Neuronal stem cell (in vitro differentiated cells): ENCODE measurements at places on chromosomes 7 and 10.
A peak's percentile ranks its signal among the peaks of the same experiment; 100 is the strongest.

- DNase-seq: no peak
Measured at GRCh38 chr10:28677888-28678686, 766 bp downstream of the BAMBI start.

GRCh38 chr7:114100810-114101209 lies 182.0 kb upstream of the PPP1R3A start:
- DNase-seq: no peak

- no peak for DNase-seq
Measured at GRCh38 chr7:2804227-2804763, 39.8 kb downstream of the GNA12 start.

DNA sequence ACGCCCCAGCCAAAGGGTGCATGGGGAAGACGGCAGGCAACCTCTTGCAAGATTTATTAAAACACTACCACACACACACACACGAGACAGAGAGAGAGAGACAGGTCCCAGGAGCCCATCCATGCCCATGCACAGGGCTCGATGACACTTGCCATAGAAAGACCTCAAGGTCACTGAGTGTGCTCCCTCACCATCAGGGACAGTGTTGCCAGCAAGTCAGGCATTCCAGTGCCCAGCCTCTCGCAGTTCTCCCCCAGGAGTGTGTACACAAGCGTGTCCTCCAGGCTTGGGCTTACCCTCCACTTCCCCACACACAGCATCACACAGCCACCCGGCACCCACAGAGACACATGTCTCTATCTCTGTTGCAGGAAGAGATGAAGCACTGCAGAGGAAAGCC lies 46.8 kb upstream of the SLF2 start:
- DNase-seq: no peak

GRCh38 chr7:36137754-36138153 lies 15.3 kb upstream of the EEPD1 start:
- no peak for DNase-seq

- no peak for DNase-seq
Measured at GRCh38 chr7:8092140-8092539, 123.5 kb downstream of the GLCCI1 start.

DNA sequence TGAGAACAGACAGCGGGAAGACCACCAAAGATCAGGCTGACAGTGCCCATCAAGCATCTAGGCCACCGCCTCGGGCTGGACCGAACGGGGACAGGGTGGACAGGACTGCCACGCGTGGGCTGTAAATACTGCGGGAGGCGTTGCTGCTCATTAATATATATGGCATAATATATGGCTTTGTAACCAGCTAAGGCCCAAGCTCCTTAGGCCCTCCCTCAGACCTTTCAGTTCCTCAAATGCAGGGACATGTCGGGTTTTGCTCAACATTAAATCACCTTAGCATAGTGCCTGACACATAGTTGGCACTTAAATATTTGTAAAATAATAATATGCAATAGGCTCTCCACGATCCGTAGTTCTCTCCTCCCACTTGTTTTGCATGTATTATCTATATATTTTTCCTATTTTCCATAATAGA lies 402 bp upstream of the TMEM168 start:
- no peak for DNase-seq

GRCh38 chr10:20237586-20237985 lies 421.4 kb downstream of the PLXDC2 start:
- DNase-seq: no peak

DNA sequence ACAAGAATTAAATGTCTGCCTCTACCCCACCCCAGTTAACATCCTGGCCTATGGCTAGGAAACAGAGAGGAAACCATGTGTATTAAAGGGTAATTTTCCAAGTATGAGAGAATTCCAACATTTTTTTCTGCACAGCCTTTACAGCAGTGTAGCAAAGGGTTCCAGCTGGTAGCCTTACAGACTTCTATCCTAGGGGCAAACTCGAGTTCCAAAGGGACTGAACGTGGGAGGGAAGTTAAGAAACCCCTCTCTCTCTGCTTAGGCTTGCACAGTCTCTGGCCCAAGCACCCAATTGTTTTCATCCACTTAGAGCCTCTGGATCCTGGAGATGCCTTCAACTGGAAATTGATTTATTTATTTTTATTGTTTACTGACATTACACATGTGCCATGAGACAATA lies 60.3 kb downstream of the SLC16A12 start:
- DNase-seq: no peak

- no peak for DNase-seq
Measured at GRCh38 chr10:117399341-117400196, 24.3 kb upstream of the PDZD8 start.

DNA sequence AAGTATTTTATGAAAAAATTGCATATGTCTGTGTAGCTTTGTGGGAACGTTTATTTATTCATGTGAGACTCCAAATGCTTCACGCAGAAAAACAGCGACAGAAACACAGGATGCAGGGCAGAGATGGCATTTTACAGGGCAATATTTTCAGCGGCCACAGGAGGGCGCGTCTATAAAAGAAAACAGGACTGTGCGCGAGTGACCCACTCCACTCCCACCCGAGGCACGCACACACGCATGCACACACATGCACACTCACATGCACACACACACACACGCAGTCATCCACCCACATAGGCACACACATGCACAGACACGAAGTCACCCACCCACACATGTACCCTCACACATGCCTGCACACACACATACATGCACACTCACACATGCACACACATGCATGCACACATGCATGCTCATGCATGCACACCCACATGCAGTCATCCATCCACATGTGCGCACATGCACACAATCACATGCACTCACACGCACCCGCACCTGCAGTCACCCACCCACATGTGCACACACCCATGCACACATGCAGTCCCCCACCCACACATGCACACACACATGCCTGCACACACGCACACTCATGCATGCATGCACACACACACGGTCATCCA lies 96.3 kb downstream of the DNAJB6 start:
- peak; percentile 56 for DNase-seq

DNA sequence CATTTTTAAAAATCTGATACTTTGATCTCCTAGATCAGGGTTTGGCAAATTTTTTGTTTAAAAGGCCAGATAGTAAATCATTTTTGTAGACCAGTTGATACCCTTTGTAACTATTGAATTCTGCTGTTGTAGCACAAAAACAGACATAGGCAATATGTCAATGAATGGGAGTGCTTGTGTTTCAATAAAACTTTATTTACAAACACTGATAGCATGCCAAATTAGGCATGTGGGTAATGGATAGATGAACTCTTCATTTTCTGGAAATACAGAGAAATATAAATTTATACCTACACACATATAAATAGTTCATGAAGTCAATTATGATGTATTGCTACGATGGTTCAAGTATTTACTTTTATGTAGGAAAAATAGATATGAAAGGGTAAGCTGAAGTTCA lies 60.4 kb downstream of the SEMA3A start:
- no peak for DNase-seq

- DNase-seq: no peak
Measured at GRCh38 chr7:151079199-151079910, 1.3 kb downstream of the FASTK start.

DNA sequence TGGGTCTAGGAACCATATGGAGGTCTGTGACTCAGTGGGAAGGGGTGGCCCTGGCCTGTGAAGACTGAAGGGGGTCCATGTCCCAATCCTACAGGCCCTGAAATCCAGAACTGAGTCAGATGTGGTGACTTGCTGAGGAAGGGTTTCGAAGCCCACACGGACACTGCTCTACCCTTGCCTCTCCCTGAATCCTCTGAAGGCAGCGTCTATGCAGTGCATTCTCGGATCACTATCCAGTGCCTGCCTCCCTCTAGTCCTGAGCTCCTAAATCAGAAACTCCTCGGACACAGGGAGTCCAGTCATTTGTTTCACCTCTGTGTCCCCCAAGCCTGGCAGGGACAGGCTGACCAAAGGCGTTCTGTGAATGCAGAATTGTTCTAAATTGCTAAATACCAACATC lies 25.4 kb upstream of the TMEM72 start:
- DNase-seq: no peak

- peak; percentile 49 for DNase-seq
Measured at GRCh38 chr7:116588641-116589594, 64.1 kb downstream of the CAV1 start.

DNA sequence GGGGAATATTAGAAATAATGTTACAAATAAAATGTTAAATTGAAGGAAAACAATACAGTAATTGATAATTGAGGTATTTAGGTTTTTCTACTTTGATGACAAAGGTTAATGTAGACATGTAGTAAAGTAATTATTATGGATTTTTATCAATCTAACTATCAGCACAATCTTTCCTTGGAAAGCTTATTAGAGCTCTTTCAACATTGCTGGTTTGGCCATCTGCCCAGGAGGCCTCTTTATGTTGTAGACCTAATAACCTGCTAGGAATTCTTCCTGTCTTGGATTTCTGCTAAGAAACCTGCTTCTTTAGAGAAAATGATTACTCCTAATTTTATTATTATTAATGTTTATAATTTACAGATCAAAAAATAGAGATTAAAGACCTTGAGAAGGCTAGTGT lies 78.9 kb downstream of the CHRM2 start:
- no peak for DNase-seq

DNA sequence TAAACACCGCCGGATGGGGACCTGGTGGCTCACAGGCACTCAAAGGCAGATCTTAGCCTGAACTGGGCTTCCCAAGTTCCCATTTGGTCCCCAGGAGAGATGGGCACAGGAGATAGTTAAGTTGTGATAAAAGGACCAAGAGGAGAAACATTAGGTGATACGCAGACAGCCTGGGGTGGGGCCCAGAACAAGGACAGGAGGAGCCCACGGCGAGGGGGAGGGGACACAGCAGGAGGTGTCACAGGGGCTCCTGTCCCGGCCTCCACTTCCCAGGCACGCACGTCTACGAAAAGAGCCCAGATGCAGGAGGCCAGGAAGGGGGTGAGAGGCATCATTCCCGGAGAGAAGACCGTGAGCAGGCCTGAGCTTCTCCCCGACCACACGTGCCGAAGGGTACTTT lies 16.3 kb upstream of the DNAAF5 start:
- DNase-seq: no peak

DNA sequence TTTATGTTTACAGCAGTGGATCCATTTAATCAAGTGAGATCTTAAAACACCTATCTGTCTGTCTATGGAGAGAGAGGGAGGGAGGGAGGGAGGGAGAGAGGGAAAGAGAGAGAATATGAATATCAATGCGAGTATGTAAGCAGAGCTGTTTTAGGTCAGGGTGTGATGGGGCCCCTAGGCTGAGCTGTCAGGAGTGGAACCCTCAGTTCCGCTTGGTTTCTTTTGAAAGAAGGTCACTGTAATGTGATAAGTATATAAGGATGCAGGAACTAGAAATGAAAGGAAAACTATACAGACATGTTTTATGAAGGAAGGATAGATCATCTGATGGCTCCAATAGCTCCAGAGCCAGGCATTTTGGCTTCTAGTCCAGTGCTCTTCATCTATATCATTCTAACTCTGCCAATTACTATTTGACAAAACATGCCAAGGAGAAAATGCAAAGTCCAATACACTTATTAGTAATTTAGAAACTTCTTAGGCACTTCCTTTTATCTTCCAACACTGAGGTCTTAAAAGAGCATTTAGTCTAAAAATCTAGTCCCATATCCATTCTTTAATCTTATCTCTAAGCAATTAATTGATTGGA lies 70.3 kb downstream of the NRCAM start:
- DNase-seq: no peak

- no peak for DNase-seq
Measured at GRCh38 chr7:155193716-155194115, 104.0 kb upstream of the INSIG1 start.

GRCh38 chr7:101156866-101157589 lies 2.8 kb downstream of the AP1S1 start:
- DNase-seq: no peak

DNA sequence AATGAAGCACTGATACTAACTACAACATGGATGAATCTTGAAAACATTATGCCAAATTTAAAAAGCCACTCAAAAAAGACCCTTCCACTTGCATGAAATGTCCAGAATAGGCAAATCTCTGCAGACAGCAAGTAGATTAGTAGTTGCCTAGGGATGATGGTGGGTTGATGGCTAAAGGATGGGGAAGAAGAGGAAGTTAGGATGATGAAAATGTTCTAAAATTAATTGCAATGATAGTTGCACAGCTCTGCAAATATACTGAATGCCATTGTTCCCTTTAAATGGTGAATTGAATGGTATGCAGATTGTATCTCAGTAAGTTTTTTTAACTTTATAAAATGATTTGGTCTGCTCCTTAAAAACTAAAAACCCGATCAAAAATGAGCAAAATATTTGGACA lies 7.3 kb upstream of the LIPA start:
- DNase-seq: no peak

GRCh38 chr7:117597755-117598154 lies 117.9 kb downstream of the CFTR start:
- DNase-seq: peak; percentile 8

DNA sequence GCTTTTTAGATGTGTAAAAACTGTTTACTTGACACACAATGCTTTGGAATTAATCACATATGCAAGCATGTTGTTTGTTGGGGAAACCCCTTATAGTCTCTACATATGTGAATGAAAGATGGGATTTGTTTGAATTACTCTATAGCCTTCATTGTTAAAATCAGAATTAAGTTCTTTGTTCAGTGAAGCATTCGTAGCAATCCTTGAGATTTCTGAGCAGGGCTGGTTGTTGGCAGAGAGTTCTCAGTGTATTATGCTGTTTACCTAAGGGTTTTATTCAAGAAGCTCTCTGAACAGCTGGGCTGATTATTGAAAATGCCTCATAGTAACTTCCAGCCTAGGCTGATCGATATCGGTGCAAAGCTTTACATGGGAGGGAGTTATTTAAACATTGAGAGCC lies 190.9 kb downstream of the VTI1A start:
- DNase-seq: no peak

- no peak for DNase-seq
Measured at GRCh38 chr10:23408330-23408976, 30.4 kb upstream of the OTUD1 start.

DNA sequence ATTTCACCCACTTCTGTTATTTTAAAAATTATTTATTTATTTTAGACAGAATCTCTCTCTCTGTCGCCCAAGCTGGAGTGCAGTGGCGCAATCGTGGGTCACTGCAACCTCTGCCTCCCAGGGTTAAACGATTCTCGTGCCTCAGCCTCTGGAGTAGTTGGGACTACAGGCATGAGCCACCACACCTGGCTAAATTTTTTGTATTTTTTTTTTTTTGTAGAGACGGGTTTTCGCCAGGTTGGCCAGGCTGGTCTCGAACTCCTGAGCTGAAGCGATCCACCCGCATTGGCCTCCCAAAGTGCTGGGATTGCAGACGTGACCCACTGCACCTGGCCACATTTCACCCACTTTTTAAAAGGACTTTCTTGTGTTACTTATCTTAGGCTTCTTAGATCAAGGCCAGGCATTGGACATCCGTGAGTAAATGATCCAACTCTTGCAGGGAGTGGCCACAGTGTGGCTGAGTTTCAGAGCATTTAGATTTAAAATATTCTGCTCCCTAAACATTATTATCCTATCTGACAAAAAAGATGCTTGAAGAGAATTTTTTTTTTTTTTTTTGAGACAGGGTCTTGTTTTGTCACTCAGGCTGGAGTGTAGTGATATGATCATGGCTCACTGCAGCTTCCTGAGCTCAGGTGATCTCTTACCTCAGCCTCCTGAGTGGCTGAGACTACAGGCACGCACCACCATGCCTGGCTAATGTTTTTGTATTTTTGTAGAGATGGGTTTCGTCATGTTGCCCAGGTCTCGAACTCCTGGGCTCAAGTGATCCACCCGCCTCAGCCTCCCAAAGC lies 14.4 kb downstream of the SNX10 start:
- DNase-seq: no peak
